ENCODE measurements at places on chromosomes 2 and 18.

GRCh38 chr2:224570328-224570993 lies 14.7 kb downstream of the CUL3 start:
- DNase-seq, result no peak

- DNase-seq, result no peak
These were observed 1893.9 kb upstream of the PIK3C3 start for GRCh38 chr18:40061086-40061485.

DNA sequence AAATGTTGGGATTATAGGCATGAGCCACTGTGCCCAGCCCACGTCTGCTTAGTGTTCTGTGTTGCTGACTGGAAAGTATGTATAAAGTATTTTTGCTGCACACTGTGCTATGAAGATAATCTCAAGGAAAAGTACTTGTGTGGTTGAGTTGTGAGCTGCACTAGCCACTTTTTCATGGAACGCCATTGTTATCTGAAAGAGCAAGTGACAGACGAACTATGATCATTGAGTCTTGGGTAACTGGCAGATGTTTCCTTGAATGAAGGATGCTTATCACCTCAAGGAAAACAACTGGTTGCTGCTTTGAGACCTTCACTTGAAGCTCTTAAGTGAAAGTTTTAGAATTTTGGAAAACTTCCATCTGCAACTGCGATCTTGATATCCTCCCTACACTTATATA lies 82.2 kb upstream of the KCTD1 start:
- no peak for DNase-seq

DNA sequence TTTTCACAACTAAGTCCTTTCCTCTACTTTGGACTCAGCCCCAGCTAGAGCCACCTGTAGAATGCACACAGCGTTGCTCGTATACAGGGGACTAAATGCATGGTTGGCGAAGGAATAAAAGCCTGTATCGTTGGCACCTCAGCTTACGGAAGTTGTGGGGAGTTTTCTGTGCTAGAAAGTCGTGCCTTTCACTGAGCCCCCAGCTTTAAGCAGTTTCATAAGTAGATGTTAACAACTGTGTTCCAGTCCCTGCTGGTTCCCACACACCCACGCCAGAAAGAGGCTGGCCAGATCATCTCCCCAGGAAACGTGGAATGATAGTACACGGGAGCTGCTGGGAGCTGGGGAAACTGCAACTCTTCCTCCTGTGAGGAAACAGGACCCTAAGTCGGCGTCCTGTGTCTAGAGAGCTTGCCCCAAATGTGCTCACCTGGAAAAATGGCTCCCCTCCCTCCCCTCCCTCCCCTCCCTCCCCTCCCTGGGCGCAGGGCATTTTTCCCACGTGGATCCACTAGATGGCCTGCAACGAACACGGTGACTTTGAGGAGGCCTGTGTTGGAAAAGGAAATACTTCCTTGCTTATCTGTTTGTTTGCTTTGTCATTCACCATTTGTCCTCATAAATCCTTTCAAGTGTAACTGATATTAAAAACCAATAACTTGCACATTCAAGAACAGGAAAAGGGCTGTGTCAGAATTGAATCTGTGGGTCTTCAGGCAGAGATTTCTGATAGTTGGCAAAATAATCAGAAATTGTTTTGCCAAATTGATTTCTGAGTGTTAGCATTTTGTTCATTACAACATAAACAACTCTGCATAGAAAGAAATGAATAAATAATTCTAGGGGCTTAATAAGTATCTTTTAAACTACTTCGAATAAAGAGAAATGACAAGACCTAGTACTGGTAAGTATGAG lies 43.9 kb upstream of the RFX8 start:
- DNase-seq, result peak; percentile 45

GRCh38 chr18:7789856-7790552 lies 222.9 kb downstream of the PTPRM start:
- peak; percentile 20 for DNase-seq

- no peak for DNase-seq
These were observed 23.8 kb upstream of the STK25 start for GRCh38 chr2:241532168-241532567.

DNA sequence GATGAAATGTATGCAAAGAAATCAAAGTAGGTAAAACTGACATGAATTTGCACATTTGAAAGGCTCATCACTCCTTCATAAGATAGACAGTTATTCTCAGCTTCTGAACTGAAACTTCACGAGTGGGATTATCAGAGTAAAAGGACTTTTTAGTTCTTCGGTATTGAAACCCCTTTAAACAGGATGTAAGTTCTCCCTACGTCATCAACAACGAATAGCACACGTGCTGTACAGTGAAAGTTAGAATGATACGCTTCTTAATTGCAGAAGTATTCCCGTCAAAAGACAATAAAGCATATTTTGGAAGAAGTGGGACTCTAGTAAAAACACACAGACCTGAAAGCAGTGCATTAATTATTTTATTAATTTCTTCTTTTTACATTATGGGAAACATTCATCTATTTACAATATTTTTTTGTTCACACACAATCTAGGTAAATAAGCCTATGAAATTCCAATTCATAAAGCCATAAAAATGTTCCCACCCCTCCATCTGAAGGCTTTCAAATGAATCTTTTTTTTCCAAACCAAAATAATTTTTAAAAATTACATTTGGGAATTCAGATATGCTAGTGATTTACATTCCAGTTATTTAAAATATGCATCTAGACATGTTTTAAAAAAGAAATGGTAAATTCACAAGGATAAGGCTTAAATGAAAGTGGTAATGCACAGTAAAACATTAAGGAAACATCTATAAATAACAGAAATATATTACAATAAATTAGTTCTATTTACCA lies 45.9 kb downstream of the TGIF1 start:
- DNase-seq, result no peak

DNA sequence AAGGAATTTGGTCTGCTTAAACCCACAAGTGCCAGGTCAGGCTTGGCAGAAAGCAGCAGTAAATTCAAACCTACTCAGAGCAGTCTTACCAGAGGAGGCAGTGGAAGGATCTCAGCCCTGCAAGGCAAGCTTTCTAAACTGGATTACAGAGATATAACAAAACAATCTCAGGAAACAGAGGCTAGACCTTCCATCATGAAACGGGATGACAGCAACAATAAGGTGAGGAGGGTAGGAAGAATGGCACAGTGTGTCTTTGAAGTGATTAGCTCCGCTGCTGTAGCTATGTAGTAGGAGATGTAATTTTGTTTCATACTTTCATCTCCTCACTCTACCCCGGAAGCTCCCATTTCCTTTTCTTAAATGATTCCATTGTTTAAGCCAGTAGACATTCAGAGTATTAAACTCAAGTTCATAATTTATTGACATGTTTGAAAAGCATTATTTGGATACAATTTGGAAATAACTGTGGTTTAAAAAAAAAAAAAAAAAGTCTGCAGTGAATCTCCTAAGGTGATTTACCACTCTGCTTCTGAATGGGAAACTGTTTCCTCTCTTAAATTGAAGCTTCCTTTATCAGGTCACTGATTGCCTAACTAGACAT lies 29.4 kb upstream of the DYSF start:
- DNase-seq, result peak; percentile 35
